ENCODE measurements at places on chromosomes 11 and 22. TPM values are rescaled to one million over a fixed set of nuclear protein-coding genes. Genes with fewer than 3 reads are reported as not detected.

DNA sequence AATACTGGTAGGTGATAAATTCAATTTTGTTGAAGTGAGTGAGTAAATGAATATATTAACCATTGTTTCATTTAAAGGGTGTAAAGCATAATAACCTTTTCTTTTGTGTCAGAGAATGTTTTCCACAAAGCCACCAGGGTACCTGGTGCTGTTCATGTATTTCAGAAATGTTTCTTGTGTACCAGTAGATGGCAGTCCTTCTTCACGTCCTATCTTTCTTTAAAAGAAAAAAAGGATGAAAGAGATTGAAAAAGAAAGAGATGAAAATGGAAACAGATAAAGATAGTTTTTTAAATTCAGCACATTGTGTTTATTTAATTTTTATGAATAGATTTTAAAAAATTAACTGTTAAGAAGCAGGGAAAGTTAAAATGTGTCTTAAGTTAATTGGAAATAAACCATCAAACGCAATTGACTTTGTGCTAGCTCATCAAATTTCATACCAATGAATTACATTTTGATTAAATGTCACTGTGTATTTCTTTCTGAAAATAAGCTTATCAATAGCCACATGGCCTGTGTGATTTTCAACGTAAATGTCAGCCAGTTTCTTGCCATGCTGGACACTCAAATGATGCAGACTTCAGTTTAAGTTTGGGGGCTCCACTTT is 65.5 kb upstream of the CHORDC1 start:
- H3K4me1 ChIP-seq: no peaks in the 10 kb centered on the region
- no peaks in the 10 kb centered on the region for H3K36me3 ChIP-seq
- peaks cover 33% of the 10 kb centered on the region for H3K27me3 ChIP-seq
- DNase-seq: peak; percentile 53

- peak; percentile 62 for DNase-seq
- no peak overlapping the region for H3K4me3 ChIP-seq
- peaks cover 36% of the 10 kb centered on the region for H3K4me1 ChIP-seq
- 0 out of 2 replicates have a peak overlapping the region, but pooled peaks have one; percentile 2 for H3K27ac ChIP-seq
- H3K27me3 ChIP-seq: no peaks in the 10 kb centered on the region
Observed at GRCh38 chr22:40533712-40534378, 102.7 kb downstream of the MRTFA start.

GRCh38 chr11:69539416-69540117 is 58.1 kb downstream of the LINC01488 start:
- no peak for DNase-seq
- H3K4me3 ChIP-seq: no peak overlapping the region
- H3K36me3 ChIP-seq: no peaks in the 10 kb centered on the region
- H3K27ac ChIP-seq: no peak overlapping the region

- H3K4me1 ChIP-seq: peaks cover 19% of the 10 kb centered on the region
- H3K36me3 ChIP-seq: peaks cover 87% of the 10 kb centered on the region
- no peaks in the 10 kb centered on the region for H3K27me3 ChIP-seq
- H3K27ac ChIP-seq: no peak overlapping the region
Observed at GRCh38 chr11:128462922-128463321, 124.4 kb downstream of the ETS1 start.

OR52B6 gene
- not detected for total RNA-seq

DNA sequence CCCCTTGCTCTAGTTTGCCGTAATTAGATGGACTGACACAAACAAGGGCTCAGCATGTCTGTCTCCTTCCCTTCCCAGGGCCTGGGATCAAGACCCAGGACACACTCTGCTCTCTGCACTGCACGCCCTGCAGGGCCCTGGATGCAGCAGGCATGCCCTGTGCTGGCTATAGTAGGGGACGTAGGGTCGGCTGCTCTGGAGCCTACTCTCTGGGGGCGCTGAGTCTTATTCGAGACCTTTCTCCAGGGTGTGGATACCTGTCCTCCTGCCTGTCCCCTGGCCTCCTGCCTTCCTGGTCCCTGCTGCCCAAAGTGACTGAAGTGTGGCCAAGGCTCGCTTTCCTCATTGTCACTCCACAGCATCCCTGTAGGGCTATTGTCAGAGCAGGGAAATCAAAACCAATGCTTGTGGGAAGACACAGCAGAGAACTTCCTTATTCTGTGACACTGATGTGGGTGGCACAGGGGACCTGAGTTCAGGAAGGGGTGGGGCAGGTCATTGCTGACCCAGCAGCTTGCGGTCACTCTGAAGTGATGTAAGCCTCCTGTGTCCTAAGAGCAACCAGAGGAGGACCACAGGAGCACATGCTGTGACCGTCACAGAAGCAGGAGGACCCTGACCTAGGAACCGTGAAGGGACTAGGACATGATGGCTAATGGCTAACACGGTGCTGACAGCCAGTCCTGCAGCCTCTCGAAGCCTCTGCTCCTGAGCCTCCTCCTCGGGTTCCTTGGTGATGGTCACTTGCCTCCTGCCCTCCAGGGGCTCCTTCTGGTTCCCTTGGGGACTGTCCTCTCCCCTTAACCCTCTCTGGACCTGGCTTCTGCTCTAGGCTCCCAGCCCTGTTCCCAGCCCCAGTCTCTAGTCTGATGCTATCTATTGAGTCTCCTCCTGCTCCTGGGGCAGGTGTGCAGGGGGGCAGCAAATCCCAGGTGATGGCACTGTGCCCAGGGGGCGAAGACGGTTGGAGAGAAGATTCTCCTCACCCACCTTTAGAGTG is 10.3 kb downstream of the APOBEC3A start:
- H3K4me3 ChIP-seq: no peak overlapping the region
- no peak overlapping the region for H3K27ac ChIP-seq
- H3K4me1 ChIP-seq: no peaks in the 10 kb centered on the region
- no peaks in the 10 kb centered on the region for H3K27me3 ChIP-seq
- H3K36me3 ChIP-seq: no peaks in the 10 kb centered on the region

DNA sequence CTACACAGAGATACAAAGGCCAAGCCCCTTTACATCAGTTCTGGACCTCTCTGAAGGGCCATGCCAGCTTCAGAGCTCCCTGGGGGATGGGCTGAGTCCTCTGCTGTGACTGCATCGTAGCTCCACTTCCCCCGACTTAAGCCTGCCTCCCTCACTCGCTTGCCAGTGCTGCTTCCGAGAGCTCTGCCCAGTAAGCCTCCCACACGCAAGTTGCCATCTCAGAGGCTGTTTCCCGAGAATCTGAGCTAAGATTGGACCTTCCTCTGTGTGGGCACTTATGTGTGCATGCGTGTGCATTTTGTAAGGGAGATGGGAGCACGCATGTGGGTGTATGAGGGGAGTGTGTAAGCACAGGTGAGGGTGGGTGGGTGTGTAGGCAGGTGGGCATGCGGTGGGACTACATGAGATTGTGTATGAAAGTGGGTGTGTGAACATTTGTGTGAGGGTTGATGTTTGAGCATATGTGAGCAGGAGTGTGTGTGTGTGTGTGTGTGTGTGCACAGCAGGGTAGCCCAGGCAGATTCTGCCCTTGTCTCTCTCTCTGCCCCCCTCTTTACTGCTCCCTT is 163.0 kb upstream of the SYT13 start:
- H3K36me3 ChIP-seq: no peaks in the 10 kb centered on the region
- DNase-seq: no peak
- no peak overlapping the region for H3K27ac ChIP-seq
- H3K27me3 ChIP-seq: peaks cover 37% of the 10 kb centered on the region
- H3K4me1 ChIP-seq: no peaks in the 10 kb centered on the region

OR51E2 gene
- total RNA-seq: not detected

GRCh38 chr11:69372589-69373250 is 78.8 kb downstream of the MYEOV start:
- H3K36me3 ChIP-seq: peaks cover 5% of the 10 kb centered on the region
- H3K27ac ChIP-seq: no peak overlapping the region
- DNase-seq: no peak
- H3K4me3 ChIP-seq: no peak overlapping the region

BAIAP2L2 gene
- total RNA-seq: not detected

DNA sequence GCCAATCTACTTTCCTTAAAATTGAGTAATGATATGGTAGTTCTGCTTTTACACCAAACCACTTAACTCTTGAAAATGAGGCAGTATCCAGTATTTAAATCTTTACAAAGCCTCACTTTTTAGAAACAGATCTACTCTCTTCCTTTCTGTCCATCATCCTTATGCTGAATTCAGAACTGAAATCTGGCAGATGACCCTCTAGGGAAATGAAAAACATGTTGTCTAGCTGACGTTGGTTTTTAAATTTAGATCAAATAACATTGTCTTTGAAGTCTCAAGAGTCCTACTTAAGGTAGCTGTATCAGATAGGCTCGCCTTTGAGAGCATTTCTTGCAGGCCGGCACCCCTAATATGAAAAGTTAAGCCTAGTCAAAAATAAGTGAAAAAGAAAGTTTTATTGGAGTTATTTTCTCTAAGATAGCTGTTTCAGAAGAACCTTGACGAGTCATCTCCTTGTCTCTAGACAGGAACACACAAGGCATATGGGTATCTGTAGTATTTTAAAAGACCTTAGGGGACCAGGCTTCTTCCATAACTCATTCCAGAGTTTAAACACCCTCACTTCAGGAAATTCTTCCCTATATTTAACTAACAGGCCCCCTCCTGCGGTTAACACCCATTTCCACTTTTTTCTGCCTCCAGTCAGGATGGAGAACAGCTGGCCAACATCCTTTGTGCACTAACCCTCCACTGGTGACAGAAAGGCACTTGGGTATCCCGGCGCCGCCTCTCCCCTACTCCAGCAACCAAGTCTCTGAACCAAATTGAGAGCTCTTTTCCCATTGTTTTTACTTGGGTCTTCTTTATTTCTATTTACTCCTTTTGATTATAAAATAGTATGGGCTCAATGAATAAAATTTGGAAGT is 81.2 kb downstream of the WNT11 start:
- no peaks in the 10 kb centered on the region for H3K27me3 ChIP-seq
- no peak for DNase-seq
- H3K4me3 ChIP-seq: no peak overlapping the region
- H3K36me3 ChIP-seq: no peaks in the 10 kb centered on the region
- no peak overlapping the region for H3K27ac ChIP-seq

DNA sequence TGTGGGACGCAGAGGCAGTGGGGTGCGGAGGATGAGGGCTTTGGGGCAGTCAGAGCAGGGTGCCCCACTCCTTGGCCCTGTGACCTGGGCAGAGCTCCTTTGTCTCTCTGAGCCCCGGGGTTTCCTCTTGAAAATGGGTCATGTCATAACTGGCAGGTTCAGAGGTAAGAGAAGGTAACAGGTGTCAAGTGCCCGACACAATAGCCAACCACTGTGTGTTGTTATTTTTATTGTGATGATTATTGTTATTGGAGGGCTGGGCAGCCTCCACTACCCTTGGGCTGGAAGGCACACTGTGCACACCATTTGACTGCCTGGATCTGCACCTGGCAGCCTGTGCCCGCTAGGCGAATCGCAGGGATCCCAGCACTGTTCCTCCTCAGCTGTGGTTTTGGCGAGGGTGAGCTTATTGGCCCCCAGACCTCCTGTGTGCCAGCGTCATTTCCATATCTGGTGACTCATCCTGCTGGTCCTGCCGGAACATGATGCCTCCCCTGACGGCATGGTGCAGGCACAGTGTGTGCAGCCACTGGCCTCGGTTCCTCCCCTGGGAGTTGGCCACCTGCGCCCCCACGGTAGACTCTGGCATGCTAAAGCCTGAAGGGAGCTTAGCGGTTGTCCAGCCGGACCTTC is 15.4 kb upstream of the SOX10 start:
- no peaks in the 10 kb centered on the region for H3K36me3 ChIP-seq
- peak; percentile 83 for DNase-seq
- peak overlapping the region; percentile 67 for H3K27ac ChIP-seq
- peaks cover 14% of the 10 kb centered on the region for H3K4me1 ChIP-seq
- peak overlapping the region; percentile 30 for H3K4me3 ChIP-seq

DBX1 gene
- total RNA-seq: not detected

- no peak for DNase-seq
- H3K4me1 ChIP-seq: no peaks in the 10 kb centered on the region
- H3K4me3 ChIP-seq: no peak overlapping the region
- H3K27ac ChIP-seq: no peak overlapping the region
Observed at GRCh38 chr11:12393691-12394090, 16.3 kb downstream of the PARVA start.

PATE4 gene
- not detected for total RNA-seq

DNA sequence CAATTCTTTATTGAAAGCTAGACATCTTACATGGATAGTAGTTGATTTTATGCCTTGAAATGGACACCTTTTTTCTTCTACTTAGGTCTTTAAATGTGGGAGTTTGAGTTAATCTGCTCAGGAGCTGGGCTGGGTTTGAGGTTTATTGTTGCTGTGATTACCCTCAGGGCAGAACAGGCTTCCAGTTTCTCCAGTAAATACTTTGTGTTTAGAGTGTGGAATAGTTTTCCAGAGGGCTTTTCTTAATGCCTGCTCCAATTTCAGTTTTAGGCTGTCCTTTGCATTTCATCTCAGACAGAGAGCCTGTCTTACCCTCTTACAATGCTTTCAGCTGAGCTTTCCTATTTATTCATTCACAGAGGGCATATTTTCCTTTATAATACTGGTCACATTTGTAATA is 69.9 kb upstream of the ADORA2A start:
- no peaks in the 10 kb centered on the region for H3K27me3 ChIP-seq
- no peak overlapping the region for H3K4me3 ChIP-seq
- no peak overlapping the region for H3K27ac ChIP-seq

DNA sequence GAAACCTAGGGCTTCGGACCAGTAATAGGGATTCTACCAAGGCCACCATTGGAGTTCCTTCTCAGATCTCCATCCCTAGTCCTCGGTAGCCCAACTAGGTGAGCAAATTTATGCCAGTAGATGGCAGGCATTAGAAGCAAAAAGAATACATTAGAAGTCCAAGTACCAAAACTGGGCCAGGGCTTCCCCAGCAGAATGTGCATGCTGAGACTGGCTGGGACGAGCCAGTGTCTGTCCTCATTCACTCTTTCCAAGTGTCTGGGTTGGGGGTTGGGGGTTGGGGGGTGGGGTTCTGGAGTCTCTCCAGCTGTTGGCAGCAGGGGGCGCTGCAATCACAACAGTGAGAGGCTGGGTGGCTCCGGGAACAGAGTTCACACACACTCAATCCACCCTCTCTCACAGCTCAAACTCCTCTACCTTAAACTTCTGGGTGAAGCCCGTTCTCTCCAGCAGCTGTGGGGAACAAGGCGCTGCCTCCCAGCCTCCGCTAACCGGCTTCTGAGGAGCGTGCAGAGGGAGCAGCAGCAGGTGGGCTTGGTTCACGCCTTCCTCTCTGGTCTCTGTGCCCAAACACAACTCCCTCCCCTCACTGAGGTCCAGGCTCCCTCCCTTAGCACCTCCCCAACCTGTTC is 57.5 kb downstream of the BTG4 start:
- no peaks in the 10 kb centered on the region for H3K27me3 ChIP-seq
- DNase-seq: peak; percentile 80
- H3K4me3 ChIP-seq: no peak overlapping the region
- H3K36me3 ChIP-seq: no peaks in the 10 kb centered on the region

GRCh38 chr11:62333768-62334167 is 3.5 kb upstream of the ASRGL1 start:
- no peaks in the 10 kb centered on the region for H3K36me3 ChIP-seq
- H3K27me3 ChIP-seq: peaks cover 36% of the 10 kb centered on the region
- H3K27ac ChIP-seq: no peak overlapping the region
- no peak for DNase-seq

DNA sequence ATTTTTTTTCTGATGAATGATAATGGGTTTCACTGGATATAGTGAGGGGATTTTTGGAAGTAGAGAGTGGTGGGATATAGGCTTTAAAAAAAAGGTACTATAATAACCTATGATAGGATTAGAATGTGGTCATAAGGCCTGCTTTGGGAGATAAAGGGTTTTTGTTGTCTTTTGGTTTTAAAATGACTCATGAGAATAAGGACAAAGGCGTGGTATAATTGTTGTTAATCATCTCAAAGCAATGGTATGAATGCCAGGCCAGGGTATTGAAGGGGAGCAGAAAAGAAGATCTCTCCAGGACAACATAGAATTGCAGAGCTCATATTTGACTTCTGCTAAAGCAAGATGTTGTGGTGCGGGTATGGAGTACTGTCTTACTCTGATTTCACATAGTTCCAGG is 579.4 kb downstream of the JRKL start:
- no peaks in the 10 kb centered on the region for H3K4me1 ChIP-seq
- 0 out of 2 replicates have a peak, but pooled peaks cover 5% of the 10 kb centered on the region for H3K27me3 ChIP-seq
- no peaks in the 10 kb centered on the region for H3K36me3 ChIP-seq

MRGPRX3 gene
- total RNA-seq: not detected

HBG1 gene
- not detected for total RNA-seq
